ENCODE measurements at places on chromosomes 2 and 18.

- no peak for DNase-seq
Measured at GRCh38 chr2:191049728-191050639, 36.0 kb upstream of the STAT1 start.

DNA sequence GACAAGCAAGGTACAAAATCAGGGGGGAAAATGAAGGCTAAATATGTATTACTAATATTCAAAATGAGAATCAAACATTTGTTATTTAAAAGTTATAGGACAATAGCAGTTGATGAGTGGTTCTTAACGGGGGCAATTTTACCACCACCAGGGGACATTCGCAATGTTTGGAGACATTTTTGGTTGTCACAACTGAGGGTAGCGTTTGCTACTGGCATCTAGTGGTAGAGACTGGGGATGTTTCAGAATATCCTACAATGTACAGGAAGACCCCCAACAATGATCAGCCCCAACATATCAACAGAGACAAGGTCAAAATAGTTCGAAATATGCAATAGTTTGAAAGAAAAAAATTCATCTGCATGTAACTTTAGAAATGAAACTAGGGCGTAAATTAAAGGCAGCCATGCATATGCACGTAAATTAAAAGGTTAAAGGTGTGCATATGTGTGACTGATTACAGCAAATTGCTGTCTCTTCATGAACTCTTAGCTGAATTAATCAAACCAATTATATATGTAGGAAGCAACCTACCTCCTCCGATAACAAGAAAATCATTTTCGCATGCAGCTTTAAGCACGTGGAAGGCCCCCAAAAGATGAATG, 61.2 kb upstream of the CUL3 start:
- peak; percentile 13 for DNase-seq

- no peak for DNase-seq
Measured at GRCh38 chr2:174594456-174594855, 3.1 kb downstream of the WIPF1 start.

GRCh38 chr18:76402026-76402990, 92.7 kb downstream of the ZNF516 start:
- DNase-seq: peak; percentile 31

DNA sequence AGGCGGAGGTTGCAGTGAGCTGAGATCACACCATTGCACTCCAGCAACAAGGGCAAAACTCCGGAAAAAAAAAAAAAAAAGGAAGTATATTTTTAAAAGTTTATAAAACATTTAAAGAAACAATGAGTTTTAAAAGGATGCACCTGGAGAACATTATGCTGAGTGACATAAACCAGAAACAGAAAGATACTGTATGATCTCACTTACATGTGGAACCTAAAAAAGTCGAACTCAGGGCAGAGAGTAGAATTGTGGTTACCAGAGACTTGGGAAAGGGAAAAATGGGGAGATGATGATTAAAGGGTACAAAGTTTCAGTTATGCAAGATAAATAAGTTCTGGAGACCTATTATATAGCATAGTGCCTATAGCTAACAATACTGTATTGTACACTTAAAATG, 52.8 kb upstream of the RTN4 start:
- peak; percentile 67 for DNase-seq

All from inflammatory macrophage treated with lipopolysaccharide for 4 hours (primary cell).